ENCODE measurements at places on chromosomes 2 and 18.

DNA sequence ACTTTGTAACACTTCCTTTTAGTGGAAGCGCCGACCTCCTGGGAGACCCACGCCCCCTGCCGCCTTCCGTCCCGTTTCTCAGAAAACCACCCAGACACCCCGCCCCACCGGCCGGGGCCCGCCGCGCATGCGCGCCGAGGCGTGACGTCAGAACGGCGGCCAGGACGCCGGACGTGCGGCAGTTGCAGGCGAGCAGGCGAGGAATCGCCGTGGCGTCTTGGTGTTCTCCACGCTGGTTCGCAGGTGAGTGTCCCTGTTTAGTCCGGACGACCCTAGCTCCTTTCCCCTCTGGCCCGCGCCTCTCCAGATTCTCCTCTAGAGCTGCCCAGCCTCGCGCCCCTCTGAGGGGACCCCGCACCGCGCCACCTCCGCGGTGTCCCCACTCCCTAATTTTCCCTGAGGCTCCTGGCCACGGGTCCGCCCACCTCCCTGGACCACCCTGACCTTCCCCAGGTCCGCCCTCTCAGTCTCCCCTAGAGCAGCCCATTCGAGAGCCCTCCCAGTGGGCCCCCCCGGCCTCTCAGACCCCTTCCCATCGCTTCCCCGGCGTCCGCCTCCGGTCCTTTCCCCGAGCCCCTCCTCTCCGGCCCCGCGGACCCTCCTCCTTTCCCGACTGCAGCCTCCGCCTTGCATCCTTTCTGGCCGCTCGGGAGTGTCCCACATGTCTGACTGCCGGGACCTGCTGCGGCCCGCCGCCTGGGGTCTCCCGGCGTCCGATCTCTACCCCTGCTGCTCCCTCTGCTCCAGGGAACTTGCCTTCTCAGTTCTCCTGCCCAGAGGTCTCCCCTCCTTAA is at the start of gene PLEKHB2:
Gene PLEKHB2, plus strand, starts transcription at position 181 of the 794 bp plus-strand sequence. CDS start 15,606 bp downstream, outside the sequence.
- peak; percentile 92 for DNase-seq

GRCh38 chr2:189302274-189302948 is 122.8 kb upstream of the COL5A2 start:
- no peak for DNase-seq

GRCh38 chr2:143736904-143737303 is 607.7 kb downstream of the ARHGAP15 start:
- no peak for DNase-seq

DNA sequence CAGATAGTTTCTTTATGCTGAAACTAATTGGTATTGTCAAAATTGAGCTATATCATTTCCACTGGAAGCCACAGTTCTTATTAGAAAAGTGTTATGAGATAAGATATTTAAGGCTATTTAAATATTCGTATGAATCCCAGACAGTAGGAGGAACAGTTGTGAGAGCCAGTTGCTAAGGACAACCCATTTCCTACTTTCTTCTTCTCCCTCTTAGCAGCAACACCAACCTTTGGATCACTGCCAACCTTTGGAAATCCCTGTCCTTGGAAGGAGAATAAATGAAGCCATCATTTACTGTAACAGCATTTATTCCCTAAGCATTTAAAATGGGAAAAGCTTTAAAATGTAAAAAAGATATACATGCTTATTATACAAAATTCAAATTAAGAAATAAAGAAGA is 85.8 kb downstream of the PLCL1 start:
- no peak for DNase-seq

DNA sequence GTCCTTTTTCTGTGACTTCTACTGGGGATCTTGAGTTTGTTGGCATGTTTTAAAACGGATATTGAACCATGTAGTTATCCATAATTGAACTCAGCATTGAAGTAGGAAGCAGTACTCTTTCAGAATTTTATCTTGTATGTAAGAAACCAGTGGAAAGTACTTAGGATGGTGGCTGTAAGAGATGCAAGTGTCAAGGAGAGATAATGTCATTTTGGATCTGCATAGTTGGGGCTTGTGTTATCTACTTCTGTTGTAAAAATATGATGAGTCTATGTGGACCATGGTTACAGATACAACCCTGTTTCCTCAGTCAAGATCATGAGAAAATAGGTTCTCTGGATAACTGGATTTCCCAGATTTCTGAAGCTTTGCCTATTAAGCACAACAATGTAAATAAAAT is 113.7 kb downstream of the NAB1 start:
- no peak for DNase-seq
